Ascending aorta (tissue), 2 donors: ENCODE measurements at places on chromosomes 7 and 10.

GRCh38 chr10:131729361-131729760 lies 171.4 kb upstream of the PPP2R2D start:
- peak; percentile 37 for DNase-seq

GRCh38 chr7:120984406-120984805 lies 4.1 kb upstream of the CPED1 start:
- no peak for DNase-seq

- DNase-seq: peak; percentile 31
Measured at GRCh38 chr7:135690566-135690965, 28.3 kb downstream of the STMP1 start.

GRCh38 chr10:100222529-100222928 lies 6.9 kb downstream of the CHUK start:
- DNase-seq: no peak

DNA sequence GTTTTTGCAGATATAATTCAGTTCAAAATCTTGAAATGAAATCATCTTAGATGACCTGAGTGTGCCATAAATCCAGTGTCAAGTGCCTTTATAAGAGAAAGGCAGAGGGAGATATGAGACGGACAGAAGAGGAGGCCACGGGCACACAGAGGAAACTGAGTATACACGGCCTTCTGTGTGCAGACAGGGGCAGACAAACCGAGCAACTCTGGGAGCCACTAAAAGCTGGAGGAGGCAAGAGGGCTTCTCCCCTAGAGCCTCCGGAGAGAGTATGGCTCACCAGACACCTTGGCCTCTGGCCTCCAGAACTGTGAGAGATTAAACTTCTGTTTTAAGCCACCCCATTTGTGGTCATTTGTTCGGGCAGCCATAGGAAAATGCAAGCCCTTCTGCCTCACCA lies 12.6 kb downstream of the TSPAN15 start:
- no peak for DNase-seq
